ENCODE measurements at places on chromosomes 4 and X. TPM values are rescaled to one million over a fixed set of nuclear protein-coding genes. Genes with fewer than 3 reads are reported as not detected.

The RPL34 gene
- total RNA-seq = 1,304 TPM

The GABRB1 gene
- not detected for total RNA-seq

The TBX22 gene
- not detected for total RNA-seq

The GDPD2 gene
- 0.10 TPM for total RNA-seq

The MAGEE1 gene
- 1.8 TPM for total RNA-seq

The RPL39 gene
- 1,912 TPM for total RNA-seq

The CENPE gene
- 22.6 TPM for total RNA-seq

The NKX6-1 gene
- total RNA-seq = not detected

The HTR2C gene
- not detected for total RNA-seq

- no peak for DNase-seq
Observed at GRCh38 chrX:356385-357034, 30.2 kb downstream of the PPP2R3B start.

DNA sequence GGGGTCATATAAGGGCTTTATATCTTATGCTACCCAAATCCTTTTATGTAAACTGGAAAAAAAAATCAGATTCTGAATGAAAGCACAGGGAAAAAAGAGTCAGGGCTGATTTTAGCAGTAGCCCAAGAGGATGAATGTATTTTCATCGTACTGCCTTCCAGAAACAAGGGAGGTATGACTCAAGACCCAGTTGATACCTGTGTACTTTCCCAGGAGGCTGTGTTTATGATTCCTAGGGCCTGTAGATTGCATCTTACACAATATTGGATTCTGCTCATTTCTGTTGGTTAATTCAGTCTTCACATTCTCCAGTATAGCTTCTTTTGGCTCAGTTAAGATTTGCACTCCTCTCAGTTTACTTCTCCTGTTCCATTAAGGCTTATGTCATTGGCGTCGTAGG, 127.9 kb upstream of the LIMCH1 start:
- no peak for DNase-seq

- DNase-seq = no peak
Observed at GRCh38 chr4:85595796-85596559, 121.0 kb downstream of the ARHGAP24 start.

GRCh38 chrX:110108381-110108821, 105.5 kb downstream of the TMEM164 start:
- no peak for DNase-seq

GRCh38 chrX:96764864-96765263, 80.2 kb downstream of the DIAPH2 start:
- DNase-seq = no peak

DNA sequence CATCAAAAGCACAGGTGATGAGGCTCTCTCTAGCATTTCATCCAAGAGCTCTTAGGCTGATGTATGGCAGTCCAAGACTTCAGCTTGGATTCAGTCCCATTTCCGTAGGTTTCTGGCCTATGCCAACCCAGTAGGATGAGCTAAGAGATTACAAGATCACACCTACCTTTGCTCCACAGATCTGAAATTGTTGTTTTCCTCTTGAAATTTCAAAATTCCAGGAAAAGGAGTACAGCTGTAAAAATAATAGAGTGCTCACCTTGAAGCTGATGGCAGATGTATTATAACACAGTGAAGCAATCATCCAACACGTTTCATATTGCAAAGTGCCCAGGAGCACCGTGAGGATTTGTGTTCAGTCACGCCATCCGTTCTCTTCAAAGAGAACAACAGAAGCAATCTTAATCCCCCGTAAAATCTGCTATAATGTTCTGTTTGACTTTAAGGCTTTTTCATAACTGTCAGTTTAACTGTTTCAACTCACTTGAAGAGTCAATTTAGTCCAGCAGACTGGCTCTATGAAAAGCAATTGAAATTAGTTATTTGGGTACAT, 137.5 kb downstream of the CPE start:
- no peak for DNase-seq

DNA sequence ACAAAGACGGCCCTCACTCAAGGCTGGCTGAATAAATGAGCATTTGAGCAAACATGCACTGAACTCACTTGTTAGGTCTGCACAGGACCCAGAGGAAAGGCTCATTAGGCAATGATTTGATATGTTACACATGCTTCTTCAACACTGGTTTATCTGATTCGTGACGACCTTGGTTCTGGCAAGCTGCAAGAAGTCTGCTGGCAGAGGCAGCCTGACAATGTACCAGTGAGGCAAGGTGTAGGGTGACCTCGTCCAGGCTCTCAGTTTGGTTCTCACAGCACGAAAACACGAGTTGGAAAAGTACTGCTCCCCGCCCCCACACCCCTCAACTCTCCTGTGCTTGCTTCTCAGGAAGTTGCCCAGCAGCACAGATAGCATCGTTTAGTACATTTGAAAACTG, 63.1 kb upstream of the CITED1 start:
- no peak for DNase-seq

DNA sequence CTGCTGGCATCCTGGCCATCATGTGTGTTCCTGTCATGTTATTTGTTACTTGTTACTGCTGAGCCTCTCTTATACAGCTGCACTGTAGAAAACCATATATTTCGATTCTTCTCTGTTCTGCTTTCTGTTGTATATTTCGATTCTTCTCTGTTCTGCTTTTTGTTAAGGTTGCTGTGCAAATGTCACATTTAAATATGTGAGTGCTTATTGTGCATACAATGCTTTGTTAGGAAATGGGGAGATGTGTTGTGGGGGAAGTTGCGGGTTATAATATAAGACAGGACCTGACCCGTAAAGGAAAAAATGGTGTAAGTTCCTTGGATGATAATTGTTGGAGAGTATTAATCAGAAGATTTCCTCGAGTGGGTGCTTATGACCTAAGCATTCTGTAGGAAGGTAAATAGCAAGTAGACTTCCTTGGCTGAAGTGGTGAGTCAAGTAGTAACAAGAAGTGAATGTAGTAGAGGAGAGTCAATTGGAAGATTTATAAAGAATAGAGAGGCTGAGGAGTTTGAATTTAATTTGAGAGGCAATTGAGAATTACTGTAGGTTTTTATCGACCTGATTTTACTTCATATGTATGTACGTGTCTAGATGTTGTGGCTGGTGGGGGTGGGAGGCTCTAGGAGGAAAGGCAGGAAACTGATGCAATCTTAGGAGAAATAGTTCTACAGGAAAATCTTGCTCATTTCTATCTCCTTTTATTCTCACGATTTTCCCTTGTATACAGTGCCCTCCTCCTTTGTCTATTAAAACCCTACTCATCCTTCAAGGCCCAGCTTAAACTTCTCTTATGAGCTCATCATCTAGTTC, 8.5 kb downstream of the OGT start:
- DNase-seq = no peak

GRCh38 chrX:101217689-101218088, 1.9 kb upstream of the DRP2 start:
- no peak for DNase-seq

DNA sequence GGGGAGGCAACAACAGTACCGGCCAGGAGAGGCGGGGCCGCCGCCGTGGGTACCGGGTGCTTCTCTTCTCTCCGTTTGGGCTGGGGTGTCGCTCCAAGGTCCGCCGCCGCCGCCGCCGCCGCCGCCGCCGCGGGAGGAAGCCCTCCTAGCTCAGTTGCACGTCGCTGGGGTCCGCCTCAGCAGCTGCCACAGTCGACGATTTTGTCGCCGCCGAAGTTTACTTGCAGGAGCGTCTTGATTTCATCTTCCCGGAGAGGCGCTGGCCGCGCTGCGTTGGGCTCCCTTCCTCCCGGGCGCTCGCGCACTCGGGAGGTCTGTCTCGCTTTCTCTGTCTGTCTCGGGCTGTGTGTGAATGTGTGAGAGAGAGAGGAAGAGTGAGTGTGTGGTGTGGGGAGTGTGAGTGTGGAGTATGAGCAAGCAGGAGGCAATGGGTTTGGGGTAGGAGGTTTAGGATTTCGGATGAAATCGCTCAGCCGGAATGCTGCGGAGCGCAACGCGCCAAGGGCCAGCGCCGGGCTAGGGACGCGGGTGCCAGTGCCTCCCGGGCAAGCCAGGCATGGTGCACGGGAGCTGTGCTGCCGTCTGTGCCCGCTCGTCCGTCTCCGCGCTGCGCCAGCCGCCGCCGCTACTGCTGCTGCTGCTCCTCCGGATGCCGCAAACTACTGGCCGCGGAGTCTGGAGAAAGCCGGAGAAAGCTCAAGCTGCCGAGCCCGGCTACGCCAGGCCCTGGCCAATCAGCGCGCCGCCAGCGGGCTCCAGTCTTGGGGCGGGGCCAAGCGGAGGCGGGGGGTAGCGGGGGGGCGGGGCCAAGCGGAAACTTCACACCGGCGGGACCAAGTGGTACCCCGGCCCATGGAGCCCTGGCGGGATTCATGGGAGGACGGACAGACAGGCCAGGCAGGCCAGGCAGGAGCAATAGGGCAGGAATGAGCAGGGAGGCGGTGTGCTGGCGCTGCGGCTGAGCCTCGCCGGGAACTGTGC, at the start of gene PCDH19:
Gene PCDH19 (minus strand): TSS at position 664 of the 981 bp plus-strand sequence. CDS start 1,676 bp downstream, outside the sequence.
- DNase-seq = no peak

DNA sequence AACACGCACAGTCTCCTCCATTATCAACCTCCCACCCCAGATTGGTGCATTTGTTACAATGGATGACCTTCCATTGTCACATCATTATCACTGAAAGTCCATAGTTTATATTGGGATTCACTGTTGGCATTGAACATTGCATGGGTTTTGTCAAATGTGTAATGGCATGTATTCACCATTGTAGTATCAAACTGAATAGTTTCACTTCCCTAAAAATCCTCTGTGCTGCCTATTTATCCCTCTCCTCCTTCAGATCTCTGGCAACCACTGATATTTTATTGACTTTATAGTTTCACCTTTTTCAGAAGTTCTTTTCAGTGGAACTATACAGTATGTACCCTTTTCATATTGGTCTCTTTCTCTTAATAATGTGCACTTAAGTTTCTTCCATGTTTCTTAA, 1565.4 kb downstream of the PCDH18 start:
- DNase-seq = no peak

DNA sequence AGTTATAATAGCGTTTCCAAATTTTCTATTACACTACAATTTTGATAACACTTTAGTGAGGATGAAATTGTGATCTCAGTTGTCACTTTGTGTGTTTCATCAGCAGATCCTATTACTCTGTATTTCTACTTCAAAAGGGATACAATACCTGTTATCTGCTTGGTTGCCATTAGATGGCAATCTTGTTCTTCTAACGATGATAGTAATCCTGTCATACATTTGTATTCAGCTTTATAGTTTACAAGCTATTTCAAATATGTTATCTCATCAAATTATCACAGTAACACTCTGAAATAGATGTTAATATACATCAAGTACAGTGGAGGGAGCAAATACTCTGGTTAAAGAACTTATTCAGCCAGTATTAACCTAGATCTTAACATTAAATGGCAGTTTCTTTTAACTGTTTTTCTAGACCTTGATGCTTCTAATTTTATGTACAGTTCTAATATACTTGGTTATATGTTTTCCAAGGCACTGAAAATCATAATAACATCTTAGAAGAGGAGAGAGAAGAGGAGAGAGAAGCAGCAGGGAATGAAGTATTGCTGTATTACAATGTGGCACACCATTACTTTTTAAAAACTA, 292.0 kb downstream of the CCSER1 start:
- DNase-seq = no peak

GRCh38 chr4:6917461-6918271, 8.0 kb downstream of the TBC1D14 start:
- no peak for DNase-seq

DNA sequence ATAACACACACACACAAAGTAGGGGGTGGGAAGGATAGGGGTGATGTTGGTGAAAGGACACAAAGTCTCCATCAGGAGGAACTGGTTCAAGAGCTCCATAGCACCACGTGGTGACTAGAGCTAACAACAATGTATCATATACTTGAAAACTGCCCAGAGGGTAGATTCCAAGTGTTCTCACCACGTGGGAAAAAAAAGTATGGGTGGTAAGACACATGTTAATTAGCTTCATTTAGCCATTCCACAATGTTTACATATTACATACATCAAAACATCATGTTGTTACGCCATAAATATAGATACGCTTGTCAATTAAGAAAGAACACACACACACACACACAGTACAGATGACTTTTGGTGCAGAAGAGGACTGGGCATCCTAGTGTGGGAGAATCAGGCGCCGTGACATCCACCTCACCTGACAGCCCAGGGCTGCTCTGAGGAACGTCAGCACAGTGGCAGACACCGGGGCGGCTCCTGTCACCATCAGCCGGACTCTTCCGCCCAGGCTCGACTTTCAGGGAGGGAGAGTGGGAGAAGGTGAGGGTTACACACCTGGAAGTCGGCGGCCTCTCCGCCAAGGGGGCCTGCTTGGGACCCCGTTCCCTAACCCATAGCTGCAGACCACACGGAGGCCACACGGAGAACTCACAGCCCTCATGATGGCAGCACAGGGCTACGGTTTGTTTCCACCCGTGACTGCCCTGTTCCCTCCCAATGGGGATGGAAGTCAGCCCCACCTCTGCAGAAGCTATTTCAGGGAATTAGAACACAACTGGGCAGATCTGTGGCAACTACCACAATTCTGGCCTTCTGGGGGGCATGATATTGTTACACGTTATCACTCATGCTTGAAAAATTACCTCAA, 31.8 kb upstream of the CENPU start:
- no peak for DNase-seq

GRCh38 chr4:40990236-40990898, 224.0 kb downstream of the APBB2 start:
- no peak for DNase-seq

- DNase-seq = no peak
Observed at GRCh38 chr4:145045180-145045579, 52.8 kb downstream of the ANAPC10 start.

DNA sequence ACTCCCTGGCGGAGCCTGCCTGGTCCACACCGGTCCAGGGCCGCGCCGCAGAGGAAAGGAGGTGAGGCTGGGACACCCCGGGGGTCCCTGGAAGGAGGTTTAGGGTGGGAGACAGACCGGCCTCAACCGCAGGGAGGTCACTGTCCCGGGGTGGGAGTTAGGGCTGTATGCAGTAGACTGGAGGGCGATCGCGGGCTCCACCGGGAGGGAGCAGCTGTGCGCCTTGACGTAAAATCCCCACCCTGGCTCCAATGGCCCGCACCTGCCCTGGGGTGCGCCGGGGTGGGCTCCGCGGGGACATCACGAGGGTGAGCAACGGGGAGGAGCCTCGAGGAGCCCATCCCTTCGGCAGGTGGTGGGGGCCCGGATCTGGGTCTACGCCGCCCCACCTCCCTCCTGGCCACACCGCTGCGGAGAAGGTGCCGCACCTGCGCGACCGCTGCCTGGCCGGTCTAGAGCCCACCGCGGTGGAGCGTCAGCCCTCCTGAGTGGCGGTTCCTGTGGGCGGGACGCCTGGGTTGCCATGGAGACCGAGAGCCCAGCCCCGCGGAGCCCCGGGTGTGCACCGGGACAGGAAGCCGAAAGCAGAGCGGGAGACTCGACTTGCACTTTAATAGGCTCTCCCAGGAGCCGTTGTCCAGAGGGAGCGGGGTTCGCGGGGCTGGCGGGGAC, 105.1 kb downstream of the ADRA2C start:
- DNase-seq = no peak

DNA sequence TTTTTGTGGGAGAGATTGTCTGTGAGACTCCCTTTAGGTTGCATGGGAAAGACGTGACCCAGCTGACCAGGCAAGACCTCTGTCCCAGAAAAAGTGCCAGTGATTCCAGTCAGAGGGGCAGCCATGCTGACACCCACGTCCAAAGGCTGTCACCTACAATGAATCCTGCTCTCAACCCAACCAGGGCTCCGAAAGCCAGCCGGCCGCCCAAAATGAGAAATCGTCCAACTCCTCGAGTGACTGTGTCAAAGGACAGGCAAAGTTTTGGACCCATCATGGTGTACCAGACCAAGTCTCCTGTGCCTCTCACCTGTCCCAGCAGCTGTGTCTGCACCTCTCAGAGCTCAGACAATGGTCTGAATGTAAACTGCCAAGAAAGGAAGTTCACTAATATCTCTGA, 5.5 kb downstream of the SLITRK2 start:
- DNase-seq = no peak

- DNase-seq = no peak
Observed at GRCh38 chr4:64784125-64784524, 374.9 kb upstream of the TECRL start.
